ENCODE measurements at places on chromosomes 1 and 21. TPM values are rescaled to one million over a fixed set of nuclear protein-coding genes. Genes with fewer than 3 reads are reported as not detected.

GRCh38 chr1:30303387-30303786 lies 420.0 kb downstream of the MATN1 start:
- no peak for DNase-seq
- peaks cover 4% of the 10 kb centered on the region for H3K4me1 ChIP-seq
- peaks cover 23% of the 10 kb centered on the region for H3K36me3 ChIP-seq

- H3K4me1 ChIP-seq = peaks cover 7% of the 10 kb centered on the region
- H3K4me3 ChIP-seq = no peak overlapping the region
- H3K27ac ChIP-seq = no peak overlapping the region
Measured at GRCh38 chr1:39509360-39510009, 18.0 kb downstream of the BMP8A start.

Gene OXCT2
- 1.2 TPM for total RNA-seq

Gene ZBTB21
- total RNA-seq = 17.3 TPM

Measured in endodermal cell (in vitro differentiated cells).